Islet precursor cell (in vitro differentiated cells): ENCODE measurements at places on chromosomes 11 and 22.

DNA sequence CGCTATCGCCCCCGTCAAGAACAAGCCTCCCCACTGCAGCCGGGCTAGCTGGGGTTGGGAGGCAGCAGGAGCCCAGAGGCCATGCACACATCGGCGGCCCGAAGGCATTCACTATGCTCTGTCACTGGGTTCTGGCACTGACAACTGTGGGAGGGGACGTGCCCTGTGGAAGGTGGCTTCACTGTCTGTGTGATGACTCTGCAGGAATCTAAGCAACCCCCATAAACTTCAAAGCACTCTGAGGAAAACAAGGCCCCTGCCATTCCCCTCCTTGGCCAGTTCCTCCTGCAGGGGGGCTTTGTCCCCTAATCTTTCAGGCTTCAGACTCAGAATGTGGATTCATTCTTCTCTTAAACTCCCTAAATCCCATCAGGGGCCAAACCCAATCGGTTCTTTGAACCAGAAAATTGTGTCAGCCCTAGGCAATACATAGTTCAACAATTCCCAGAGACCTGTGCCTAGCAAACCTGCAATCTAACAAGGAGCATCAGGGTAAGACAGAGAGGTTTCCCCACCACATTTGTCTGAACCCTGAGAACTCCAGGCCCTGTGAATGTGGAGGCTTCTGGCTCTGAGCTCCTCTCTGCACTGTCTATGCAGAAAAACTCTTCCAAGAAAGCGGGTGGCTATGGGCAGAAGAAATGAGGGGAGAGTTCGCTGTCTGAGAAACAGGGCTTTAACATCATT, 1477.2 kb downstream of the TBC1D22A start:
- DNase-seq = peak; percentile 81

GRCh38 chr22:22787786-22788459, 99.7 kb upstream of the IGLL5 start:
- peak; percentile 82 for DNase-seq

DNA sequence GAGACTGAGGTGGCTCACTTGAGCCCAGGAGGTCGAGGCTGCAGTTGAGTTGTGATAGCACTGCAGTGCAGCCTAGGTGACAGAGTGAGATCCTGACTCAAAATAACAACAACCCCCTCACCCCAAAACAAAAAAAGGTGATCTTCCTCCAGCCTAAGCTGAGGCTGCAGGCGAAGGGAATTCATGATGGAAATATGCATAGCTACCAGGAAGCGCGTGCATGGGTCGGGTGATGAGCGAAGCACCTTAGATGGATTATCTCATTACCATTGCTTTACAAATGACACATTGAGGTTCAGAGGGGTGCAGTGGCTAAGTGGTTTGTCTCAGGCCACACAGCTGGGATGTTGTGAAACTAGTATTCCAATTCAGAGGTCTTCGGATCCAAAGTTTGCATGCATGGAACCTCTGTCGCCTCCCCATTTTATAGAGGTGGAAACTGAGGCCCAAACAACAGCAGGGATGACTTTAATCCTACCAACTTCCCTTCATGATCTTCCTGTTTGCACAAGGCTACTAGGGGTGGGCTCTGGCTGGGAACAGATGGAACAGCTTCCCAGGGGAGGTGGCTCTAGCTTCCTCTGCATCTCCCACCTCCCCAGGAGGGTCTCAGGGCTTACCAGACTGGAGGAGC, 4.6 kb downstream of the SLC29A2 start:
- no peak for DNase-seq

GRCh38 chr11:108125096-108125495, 3.7 kb downstream of the ACAT1 start:
- DNase-seq = no peak

- DNase-seq = no peak
Measured at GRCh38 chr11:72583177-72583553, 91.1 kb downstream of the PDE2A start.

GRCh38 chr22:24433828-24434470, 6.5 kb downstream of the ADORA2A start:
- DNase-seq = no peak

DNA sequence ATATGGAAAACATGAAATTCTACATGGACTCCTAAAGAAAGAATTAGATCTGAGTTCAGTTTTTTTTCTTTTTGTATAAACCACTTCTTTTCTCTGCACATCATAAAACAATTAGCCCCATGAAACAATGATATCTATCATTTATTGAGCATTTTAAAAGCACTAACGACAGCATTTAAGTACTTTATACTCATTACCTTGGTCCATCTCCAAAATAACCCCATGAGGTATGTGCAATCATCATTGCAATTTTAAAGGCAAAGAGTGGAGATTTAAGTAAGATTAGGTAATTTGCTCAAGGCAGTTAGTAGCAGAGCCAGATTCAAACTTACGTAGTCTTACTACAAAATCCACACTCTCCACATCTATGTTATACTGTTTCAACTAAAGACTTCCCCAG, 177.7 kb upstream of the RAG2 start:
- no peak for DNase-seq

DNA sequence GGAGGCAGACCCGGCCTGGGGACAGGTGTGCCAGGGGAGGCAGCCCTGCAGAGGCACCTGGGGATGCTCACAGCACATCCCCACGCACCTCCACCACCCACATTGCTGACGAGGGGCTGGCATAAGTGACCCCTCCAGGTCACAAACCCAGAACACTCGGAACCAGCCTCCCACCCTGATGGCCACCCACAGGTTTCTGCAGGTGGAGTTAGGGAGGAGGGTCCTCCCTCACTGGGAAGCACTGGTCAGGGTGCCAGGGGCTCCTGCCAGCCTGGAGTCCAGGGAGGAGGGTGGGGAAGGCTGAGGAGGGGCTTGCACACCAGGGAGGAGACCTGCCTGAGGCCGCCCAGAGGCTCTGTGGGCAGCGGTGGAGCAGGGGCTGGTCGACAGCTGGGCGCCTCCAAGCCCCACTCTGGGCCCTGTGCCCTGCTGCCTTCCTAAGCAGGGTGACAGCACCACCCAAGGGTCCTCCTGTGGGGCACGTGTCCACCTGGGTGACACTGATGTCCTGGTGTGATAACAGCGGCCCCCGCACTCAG, 51.0 kb upstream of the CARS1 start:
- peak; percentile 36 for DNase-seq

DNA sequence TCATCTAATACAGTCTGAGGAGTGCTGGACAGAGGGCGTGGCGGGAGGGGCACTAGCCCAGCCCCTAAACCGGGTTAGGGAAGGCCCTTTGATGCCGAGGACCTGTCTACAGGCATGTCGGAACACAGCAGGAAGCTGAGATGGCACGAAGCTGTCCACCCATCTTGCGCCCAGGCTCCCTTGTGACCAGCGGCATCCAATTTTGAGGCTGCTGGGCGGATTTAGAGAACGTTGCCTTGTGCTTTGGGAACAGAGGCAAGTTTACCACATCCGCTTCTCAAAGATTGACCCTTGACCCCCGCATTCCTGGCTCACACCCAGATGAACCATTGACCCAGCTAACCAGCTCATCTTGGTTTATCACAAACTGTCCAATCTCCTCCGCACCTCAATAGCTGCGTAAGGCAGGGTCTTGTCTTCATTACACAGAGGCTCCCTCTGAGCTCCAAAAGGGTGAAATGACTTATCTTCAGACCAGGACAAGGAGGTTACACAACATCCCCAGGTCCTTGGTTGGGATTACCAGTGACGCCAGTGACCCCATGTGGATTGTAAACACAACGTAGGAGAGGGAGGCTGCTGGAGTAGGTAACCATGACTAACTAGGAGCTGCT, 4.5 kb downstream of the FAM83F start:
- peak; percentile 57 for DNase-seq

DNA sequence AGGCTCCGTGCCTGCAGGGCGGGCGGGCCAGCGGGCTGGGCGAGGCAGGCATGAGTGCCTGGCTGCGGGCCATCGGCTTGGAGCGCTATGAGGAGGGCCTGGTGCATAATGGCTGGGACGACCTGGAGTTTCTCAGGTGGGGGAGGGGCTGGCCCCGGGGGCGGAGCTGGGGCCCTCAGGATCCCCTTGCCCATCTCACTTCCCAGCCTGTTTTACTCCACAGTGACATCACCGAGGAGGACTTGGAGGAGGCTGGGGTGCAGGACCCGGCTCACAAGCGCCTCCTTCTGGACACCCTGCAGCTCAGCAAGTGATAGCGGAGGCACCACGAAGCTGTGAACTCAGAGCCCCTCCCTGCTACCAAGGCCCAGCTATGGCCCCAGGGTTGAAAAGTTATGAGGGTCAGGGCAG, 5.9 kb downstream of the PHOX2A start:
- DNase-seq = peak; percentile 96

DNA sequence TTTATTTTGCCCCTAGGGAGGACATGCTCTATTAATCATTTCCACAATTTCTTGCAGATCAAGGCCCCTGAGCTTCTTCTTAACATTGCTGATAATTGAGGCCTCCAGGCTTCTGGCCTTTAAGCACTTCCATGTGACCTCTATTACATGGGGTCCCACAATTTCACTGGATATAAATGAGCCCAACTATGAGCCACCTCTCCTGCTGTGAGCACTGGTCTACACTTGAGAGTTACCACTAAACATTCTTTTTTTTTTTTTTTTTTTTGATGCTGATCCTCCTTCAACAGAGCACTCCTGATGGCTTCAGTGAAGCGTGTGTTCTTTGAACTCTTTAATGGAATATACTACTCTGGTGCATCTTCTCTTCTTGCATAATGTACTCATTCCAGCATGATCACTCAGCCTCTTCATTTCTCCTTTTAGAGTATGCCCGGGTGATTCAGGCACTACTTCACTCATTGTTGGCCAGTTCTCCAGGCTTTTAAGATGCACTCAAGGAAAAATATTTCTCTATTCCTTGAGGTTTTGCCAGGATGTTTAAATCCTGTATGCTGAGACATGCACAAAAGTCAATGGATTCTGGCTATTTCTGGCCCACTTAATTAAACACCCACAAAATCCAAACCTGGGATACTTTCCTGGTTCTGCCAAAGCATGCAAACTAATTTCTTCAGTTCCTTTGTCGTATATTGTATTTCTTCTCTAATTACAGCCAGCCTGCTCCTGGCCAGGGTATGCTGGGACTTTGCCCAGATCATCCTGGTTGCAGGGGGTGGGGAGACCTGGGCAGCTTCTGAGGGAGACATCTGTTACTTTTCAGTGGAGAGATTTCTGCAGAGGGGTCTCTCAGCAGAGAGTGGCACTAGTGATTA, 257.8 kb upstream of the LUZP2 start:
- no peak for DNase-seq

GRCh38 chr11:119110439-119110838, 3.3 kb downstream of the C2CD2L start:
- no peak for DNase-seq

GRCh38 chr22:37454857-37455686, 27.8 kb upstream of the ELFN2 start:
- peak; percentile 81 for DNase-seq

DNA sequence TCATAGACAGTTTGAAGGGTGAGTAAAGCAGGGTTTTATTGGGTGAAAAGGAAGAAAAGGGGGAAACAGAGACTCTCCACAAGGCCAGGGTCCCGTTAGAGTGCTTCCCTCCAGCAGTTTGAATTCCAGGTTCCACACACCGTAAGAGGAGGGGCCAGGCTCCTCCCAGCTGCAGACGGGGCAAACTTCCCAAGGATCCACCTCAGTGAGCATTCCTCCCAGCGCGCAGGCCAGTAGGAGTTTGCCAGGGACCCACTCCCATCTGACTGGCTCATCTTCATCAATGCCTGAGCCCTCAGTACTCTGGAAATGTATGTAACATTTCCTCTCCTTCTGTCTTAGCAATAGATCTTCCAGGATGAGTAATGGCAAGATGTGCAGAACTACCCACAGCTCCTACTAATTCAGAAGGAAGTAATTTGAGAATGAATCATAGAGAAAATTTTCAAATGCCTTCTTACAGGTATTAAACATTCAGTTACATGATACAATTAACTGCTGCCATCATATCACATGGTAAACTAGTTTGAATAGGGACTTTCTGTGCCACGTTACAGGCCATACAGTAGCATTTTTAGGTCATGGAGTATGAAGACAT, 34.0 kb upstream of the TRPC6 start:
- DNase-seq = peak; percentile 72

GRCh38 chr11:16002942-16003341, 353.4 kb downstream of the SOX6 start:
- DNase-seq = no peak

DNA sequence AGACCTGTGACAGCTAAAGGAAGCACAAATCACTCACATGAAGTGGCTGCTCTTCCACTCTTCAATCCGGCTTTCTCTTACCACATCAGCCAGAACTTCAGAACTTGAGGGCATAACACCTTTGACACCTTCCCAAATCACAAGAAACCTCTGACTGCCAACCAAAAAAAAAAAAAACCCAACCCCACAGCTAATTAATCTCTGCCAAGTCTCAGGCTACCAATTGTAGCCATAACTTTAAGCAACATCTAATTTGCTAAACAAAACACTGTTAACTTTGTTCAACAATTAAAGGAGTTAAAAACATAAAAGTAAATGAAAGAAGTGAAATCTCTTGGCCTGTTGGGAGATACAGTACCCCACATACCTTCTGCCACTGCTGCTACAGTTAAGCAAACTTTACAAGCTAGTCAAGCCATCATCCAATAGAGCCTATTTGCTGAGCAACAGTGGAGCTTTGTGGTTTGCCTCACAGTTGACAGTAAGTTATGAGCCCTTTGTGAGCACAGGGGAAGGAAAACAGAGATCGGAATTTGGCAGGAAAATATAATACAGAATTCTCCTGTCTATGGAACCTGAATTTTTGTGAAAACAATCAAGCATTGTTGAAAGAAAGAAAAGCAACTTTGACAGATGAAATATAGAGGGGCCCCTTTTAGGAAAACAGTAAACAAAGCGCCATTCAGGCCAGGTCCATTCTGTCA, at the start of gene SOX6:
TSS of gene SOX6 (minus strand) at position 490 of the 704 bp plus-strand sequence. CDS start 15,298 bp downstream, outside the sequence.
- DNase-seq = peak; percentile 82

DNA sequence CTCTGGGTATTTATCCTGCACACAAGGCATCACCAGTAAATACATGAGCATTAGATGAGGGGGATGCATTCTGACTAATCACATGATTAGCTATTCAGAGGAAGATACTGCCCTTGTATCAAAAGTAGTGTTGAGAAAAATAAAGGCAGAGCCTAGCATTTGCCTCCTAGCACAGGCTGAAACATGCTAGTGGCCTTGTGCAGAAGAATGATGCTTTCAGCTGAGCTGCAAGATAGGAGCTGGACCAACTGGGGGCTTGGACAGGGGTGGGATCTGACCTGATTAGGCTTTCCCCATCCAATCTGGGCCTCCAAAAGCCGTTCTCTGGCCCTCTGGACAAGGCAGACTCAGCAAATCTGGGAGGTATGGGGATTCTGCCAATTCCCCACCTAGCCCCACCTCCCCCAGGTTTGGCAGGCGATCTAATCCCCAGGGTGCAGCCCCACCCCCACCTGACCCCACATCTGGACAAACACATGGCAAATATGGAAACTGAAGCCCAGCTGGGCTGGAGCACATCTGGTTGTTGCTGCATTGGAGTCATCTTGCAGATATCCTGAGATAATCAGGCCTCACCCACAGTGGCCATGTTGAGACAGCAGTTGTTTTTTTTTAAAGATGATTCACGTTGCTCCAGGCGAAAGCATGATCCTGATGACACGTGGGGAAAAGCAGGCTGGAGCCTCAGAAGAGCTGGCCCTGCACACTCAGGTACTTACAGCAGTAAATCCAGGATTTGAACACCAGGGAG, 4.4 kb upstream of the MISFA start:
- peak; percentile 68 for DNase-seq

GRCh38 chr11:81092522-81092921, 1641.1 kb downstream of the FAM181B start:
- DNase-seq = no peak

GRCh38 chr11:126627421-126627820, 271.9 kb downstream of the ST3GAL4 start:
- no peak for DNase-seq

- no peak for DNase-seq
Measured at GRCh38 chr22:48076008-48076407, 1313.6 kb downstream of the TBC1D22A start.
